AG04450 (cell line): ENCODE measurements at places on chromosomes 2 and 18.

DNA sequence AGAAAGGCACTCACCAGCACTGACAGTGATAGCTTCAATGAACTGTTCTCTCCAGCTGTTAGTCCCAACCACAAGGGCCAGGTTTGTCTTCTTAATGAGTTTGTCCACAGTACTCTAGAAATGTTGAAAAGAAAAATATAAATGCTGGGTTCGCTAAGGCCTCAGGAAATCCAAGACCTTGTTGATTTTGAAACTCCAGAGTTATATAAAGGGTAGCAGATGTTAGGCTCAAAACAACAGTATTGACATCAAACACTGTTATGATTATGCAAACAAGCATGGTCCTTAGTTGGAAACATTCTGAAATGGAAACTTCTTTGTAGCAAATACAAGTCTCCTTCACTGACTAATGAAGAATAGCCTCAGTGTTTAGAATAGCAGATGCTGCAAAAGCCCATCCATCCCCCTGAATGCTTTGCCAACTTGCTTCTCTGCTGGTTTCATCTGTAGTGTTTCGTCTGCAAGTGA lies 291.1 kb downstream of the SLC8A1 start:
- peak; percentile 39 for DNase-seq

- DNase-seq, result no peak
These were observed 160.0 kb upstream of the GCFC2 start for GRCh38 chr2:75870651-75871137.

GRCh38 chr2:10144771-10145518 lies 22.4 kb downstream of the RRM2 start:
- DNase-seq, result no peak

DNA sequence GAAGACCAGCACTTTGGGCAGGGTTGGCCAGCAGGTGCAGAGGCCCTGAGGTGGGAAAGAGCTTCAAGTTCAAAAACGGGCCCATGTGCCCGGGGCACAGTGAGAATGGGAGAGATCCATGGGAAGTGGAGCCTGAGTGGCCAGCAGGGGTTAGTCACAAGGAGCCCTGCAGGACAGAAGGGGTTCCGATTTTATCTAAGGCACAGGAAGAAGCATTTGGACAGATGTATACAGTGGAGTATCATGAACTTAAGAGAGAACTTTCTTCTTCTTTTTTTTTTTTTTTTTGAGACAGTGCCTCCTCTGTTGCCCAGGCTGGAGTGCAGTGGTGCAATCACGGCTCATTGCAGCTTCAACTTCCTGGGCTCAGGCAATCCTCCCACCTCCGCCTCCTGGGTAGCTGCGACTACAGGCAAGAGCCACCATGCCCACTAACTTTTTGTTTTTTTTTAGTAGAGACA lies 24.0 kb downstream of the WIPF1 start:
- DNase-seq, result no peak

- DNase-seq, result no peak
These were observed 41.6 kb upstream of the MGAT4A start for GRCh38 chr2:98772536-98772935.

DNA sequence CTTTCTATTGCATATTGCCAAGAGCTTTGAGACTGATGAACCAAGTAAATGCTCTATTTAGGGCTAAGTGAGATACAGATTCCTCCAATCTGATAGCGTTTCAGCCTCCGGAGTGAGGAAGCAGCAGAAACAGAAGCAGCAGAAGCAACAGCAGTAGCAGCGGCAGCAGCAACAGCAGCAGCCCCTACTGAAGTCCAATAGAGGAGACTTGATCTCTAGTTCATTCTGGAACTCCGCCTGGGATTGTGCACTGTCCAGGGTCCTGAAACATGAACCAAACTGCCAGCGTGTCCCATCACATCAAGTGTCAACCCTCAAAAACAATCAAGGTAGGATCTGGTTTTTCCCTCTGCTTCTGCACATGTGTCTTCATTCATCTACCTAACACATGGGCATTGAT lies at the start of gene DPP10:
DPP10 (plus strand) TSS at position 132 of the 400 bp plus-strand sequence.
- no peak for DNase-seq

DNA sequence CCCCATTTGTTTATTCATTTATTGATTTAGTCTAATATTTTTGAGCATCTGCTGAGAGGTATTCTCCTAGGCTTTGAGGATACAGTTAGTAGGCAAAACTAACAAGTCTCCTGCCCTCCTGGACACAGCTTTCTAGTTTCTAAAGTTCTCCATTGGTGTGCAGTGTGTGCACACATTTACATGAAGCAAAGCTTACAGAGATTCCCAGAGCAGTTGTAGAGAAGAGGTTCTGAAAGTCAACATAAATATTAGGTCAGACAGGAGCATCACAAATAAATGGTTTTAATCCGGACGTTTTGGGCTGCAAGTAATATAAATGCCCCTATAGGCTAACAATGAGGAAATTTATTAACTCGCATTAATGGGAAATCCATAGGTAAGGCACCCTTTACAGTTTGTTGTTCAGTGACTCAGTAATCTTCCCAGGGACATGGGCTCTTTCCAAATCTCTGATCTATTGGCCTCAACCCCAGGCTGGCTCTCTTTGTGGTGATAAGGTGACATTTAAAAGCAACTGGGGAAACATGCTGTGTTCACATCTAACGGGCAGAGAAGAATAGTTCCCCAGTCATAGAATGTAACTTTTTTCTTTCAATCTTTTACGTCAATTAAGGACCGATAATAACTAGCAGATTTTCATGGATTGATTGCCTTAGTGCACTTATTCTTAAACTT lies 407.2 kb downstream of the PTPRM start:
- no peak for DNase-seq

DNA sequence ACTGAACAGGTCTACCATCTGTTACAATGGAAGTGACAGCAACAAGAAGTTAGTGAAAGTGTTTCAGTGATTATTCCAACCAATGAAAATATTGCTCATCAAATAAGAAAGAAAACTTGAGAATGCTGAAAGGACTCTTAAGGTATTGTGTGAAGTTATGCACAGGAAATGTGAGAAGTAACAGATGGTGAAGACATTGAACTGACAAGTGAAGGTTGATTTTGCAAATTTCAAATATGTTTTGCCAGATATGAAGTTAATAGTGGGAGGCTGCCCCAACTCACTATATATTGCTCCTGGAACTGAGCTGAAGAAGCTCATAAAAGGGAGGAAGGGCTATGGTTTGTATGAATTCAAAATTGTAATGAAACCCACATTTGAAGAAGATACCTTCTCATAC lies 97.5 kb downstream of the PHLPP1 start:
- no peak for DNase-seq

DNA sequence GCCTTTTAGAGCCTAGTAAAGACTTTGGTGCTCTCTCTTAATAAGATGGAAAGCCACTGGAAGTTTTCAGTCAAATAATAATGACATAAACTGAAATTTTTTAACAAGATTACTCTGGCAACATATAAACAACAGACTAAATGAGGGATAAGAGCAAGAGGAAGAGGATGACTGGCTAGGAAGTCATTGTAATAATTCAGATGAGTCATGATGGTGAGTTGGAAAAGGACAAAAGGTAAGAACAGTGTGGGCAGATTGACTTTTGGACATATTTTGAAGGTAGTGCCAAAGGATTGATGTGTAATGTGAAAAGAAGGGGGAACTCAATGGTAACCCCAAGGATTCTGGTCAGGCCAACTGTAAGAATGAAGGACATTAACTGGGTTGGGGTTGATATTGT lies 310.3 kb downstream of the NOL4 start:
- no peak for DNase-seq

- DNase-seq, result no peak
These were observed 5.5 kb upstream of the SLC8A1 start for GRCh38 chr2:40457366-40457765.

GRCh38 chr18:62372156-62372555 lies 47.0 kb downstream of the TNFRSF11A start:
- no peak for DNase-seq

GRCh38 chr2:126836761-126837679 lies 61.7 kb upstream of the TEX51 start:
- no peak for DNase-seq

DNA sequence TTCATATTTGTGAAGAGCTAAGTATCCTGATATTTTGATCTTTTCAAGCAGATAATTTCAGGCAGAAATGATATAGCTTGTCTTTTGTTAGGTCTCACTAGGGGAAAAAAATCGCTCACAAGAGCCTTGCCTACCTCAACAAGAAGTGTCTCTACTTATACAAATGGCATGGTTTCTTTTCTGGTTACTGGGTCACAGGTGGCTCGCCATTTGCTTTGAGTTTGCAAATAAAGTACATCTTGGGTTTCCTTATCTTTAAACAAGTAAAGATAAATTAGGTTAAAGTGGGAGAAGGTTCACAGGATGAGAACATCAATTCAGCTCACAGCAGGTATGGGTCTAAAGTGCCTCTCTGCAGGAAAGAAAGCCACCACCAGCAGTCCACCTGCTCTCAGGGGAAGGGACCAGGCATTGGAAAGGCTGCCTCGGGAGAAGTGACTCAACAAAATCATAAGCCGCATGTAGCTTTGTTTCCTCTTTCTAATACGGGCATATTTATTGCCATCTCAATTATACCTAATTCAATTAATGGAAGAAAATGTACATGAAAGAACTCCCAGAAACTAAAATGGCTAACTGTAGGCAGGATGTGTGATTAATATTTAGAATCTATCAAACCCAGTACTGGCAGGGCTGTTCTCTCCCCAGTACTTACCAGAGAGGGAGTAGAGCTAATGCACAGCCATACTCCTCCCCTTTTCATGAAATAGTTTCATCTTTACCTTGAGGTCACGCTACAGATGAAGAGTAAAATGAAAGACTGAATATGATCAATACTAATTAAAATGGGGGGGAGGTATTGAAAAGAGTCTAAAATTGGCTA lies 28.3 kb downstream of the CDC42EP3 start:
- no peak for DNase-seq

GRCh38 chr2:152627351-152627957 lies 89.8 kb downstream of the PRPF40A start:
- no peak for DNase-seq

DNA sequence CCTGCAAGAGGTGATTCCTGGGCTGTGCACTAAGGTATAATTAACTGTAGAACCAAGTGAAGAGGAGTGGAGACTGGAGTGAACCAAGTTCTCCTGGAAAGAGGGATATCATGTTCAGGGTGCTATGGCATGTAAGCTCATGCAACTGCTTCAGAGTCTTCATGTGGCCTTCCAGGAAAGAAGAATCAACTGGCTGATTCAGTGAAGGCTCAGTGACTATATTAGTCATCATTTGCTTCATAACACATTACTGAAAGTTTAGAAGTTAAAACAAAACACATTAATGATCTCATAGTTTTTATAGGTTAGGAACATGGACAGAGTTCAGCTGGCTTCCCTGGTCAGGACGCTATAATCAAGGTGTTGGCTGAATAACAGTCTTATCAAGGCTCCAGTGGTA lies 1200.8 kb upstream of the GYPC start:
- peak; percentile 18 for DNase-seq

DNA sequence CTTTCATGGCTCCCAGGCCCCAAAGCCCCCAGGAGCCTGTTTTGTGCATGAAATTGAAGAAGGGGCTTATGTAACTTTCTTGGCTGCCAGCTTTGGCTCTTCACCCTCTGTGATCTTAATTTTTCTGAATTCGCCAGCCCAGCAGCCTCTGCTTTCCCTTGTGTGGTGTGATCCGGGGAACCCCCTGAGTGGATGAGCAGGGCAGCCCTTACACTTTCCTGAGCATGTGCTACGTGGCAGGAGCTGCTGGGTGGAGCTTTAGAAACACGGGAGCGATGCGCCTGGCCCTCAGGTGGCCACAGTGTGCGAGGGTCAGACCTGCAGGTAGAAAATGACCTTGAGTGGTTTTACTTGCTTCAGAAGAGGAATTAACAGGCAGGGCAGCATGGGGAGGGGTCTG lies 76.4 kb upstream of the MCFD2 start:
- no peak for DNase-seq

DNA sequence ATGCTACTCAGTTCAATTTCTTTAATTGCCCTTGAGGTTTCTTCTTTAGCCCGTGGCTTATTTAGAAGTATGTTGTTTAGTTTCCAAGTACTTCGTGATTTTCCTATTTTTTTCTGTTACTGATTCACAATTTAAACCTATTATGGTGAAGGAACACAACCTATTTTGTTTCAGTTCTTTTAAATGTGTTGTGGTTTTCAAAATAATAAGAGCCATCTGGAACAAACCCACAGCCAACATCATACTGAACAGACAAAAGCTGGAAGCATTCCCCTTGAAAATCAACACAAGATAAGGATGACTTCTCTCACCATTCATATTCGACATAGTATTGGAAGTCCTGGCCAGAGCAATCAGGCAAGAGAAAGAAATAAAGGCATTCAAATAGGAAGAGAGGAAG lies 155.2 kb downstream of the GALNT1 start:
- DNase-seq, result no peak

DNA sequence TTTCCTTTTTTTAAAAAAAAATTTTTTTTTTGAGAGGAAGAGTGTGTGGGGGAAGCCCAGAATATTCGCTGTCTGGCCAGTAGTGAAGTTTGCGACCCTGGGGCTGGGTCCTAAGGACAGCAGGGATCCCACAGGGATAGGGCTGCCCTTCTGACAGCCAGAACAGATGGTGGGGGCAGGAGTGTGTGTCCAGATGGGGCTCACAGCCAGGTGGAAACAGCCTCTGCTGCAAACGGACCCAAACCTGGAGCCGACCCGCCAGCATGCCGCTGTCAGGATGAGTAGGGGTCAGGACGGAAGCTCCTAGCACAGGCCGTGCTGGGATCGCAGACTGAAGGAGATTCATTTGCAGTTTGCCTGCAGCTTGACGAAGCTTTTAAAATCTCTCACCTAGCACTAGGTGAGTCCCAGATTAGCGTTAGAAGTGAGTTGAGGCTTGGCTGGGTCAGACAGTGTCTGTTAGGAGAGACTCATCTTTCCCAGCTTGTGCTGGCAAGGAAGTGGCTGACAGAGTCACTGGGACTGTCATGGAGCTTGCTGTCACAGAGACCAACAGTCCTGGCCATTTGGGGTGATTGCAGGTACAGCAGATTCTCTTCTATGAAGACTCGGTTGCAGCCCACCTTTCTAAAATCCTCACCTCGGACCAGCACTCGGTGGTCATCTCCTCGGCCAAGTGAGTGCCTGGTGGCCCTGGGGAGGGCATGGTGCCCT lies 93.4 kb downstream of the DGKD start:
- DNase-seq, result no peak

GRCh38 chr2:23347471-23348092 lies 37.4 kb upstream of the KLHL29 start:
- no peak for DNase-seq

GRCh38 chr2:11410101-11410500 lies 55.9 kb downstream of the E2F6 start:
- no peak for DNase-seq

DNA sequence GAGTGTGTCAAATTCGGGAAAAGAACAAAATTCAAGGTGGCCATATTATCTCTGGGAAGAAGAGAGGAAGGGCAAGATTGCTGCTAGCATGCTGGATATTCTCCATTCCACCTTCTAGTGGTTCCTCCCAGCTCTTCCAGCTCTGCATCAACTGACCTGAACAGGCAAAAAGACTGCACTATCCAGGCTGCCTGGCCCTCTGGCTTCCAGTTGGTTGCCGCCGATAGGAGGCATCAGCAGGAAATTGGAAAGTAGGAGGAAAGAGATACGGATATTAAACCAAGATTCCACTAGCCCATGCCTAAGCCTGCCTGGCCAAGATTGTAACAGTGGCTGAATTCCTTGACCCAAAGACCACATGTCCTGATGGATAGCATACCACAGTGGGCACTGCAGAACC lies 1.7 kb upstream of the RTTN start:
- DNase-seq, result no peak

- DNase-seq, result no peak
These were observed 67.8 kb downstream of the TMEM18 start for GRCh38 chr2:609449-609848.
